ENCODE measurements at places on chromosomes 1 and 21. TPM values are rescaled to one million over a fixed set of nuclear protein-coding genes. Genes with fewer than 3 reads are reported as not detected.

LEFTY1 gene
- 0.22 TPM for polyA plus RNA-seq

KIRREL1 gene
- not detected for polyA plus RNA-seq

TNFRSF14 gene
- polyA plus RNA-seq = 45.8 TPM

ALDH4A1 gene
- polyA plus RNA-seq = 0.31 TPM
